ENCODE measurements at places on chromosomes 1 and 21. TPM values are rescaled to one million over a fixed set of nuclear protein-coding genes. Genes with fewer than 3 reads are reported as not detected.

- DNase-seq: no peak
Measured at GRCh38 chr1:61459345-61459744, 265.6 kb downstream of the TM2D1 start.

DNA sequence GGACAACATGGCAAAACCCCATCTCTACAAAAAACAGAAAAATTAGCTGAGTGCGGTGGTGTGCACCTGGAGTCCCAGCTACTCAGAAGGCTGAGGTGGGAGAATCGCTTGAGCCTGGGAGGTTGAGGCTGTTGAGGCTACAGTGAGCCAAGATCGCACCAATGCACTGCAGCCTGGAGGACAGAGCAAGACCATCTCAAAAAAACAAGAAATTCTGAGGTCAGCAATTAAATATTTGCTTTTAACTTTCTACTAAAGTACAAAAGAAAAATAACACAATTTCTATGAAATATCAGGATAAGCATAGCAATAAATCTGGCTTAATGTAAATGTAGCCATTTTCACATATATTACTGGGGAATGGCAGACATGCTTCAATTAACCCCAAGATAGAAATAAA is 9.9 kb downstream of the PPP1R15B start:
- DNase-seq: no peak

DNA sequence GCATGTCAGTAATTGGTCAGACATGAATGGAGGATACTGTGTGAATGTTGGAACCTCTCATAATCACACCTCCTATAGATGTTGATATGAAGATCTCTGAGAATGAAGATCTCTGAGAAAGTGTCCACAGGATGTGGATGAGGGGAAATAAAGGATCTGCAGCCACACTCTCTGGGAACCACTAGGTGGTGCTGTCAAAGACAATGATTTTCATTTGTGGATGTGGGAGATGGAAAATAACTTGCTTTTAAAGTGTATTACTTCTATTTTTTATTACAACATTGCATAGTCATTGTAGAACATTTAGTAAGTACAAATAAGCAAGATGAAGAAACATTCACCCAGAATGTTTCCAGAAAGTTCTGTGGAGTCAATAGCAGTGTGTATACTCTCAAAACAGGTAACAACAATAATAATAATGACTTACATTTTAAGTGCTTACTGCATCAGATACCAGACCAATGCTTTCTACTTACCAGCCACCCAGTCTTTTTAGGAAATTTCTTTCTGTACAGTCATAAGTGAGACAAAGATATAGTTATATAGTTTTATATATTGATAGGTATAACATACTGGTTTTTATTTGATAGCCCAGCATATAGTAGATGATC is 128.2 kb downstream of the ATG4C start:
- DNase-seq: no peak

DNA sequence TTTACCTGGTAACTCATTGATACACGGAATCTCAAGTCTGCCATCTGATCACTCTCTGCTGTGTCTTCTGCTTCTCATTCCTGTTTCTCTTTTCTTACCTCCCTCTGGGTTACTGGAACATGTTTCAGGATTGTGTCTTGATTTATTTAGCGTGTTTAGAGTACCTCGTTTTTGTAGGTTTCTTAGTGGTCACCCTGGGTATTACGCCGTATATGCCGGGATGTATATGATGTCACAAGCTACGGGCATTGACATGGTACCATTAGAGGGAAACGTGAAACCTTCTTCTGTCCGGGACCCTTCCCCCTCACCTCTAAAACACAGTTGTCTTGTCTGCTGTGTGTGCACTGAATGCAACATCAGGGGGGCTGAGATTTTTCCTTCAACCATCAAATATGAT is 2.8 kb downstream of the ACTRT2 start:
- DNase-seq: no peak

DNA sequence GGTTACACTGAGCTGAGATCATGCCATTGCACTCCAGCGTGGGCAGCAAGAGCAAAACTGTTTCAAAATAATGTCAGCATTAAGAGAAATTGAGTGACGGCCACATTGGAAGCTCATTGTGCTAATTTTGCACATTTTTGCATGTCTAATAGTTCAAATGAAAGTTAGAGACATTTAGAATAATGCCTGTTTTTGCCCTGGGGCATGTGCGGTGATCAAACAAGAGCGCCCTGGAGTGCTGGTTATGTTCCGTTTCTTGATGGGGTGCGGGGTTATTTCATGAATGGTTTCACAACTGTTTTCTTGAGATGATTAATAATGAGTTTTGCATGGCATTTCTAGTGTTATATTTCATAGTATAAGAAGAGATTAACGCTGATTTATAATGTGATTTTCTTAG is 13.1 kb downstream of the OR2T11 start:
- DNase-seq: no peak

DNA sequence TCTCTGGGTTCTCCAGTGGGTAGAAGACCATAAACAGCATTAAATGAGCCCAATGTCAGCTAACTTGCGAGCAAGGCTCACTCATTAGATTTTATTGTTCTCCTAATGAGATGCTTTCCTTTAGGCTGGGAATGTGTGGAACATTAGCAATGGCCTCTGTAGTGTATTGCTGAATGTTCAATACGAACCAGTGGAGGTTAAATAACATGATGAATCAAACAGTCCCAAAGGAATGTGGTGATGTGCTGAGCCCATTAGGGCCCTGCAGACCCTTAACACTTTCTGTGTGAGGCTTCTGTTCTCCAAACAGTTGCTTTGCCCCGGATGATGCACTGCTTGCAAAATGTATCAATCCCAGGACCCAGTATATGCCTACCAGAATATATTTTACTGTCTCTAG is 225.5 kb downstream of the ATG4C start:
- no peak for DNase-seq

DNA sequence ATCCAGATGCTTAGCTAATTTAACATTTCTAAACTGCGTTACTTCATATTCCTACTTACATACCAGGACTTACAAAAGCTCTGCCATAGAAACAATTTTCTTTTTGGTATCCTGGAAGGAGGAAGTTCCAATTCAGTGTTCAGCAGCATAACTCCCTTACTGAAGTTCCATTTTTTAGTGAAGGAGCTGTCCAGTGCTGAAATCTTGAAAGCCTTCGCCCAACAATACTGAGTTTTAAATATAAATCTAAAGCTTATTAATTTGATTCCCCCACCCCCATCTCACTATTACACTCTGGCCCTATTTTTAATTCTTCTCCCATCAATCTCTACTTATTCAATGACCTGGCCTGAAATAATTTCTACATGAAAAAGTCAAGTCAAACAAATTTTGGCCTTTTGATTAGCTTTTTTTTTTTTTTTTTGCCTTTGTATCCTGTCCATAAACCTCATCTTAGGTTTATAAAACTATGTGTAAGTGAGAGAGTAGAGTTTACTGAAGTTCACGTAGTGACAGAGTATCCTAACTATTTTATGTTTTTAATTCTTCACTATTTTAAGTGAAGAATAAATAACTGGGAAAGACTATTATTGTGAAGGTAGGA is 323.0 kb upstream of the PLD5 start:
- DNase-seq: no peak

- no peak for DNase-seq
Measured at GRCh38 chr1:172005856-172006255, 164.6 kb downstream of the DNM3 start.

DNA sequence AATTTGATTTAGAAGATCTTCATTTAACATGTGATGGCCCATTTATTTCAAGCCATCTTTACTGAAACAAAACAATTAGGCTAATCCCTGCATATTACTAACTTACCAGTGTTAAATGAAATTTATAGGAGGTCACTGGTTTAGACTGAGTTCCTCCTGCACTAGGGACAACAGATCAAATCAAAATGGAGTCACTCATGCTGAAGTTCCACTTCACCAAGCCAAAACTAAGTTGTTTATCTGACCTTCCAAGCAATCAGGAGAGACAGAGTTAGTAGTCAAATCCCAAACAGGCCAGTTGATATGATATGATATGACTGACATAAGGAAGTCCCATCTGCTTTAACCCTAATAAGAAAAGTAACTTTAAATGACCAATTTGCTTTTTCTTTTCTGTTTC is 4.8 kb downstream of the LYST start:
- DNase-seq: no peak

DNA sequence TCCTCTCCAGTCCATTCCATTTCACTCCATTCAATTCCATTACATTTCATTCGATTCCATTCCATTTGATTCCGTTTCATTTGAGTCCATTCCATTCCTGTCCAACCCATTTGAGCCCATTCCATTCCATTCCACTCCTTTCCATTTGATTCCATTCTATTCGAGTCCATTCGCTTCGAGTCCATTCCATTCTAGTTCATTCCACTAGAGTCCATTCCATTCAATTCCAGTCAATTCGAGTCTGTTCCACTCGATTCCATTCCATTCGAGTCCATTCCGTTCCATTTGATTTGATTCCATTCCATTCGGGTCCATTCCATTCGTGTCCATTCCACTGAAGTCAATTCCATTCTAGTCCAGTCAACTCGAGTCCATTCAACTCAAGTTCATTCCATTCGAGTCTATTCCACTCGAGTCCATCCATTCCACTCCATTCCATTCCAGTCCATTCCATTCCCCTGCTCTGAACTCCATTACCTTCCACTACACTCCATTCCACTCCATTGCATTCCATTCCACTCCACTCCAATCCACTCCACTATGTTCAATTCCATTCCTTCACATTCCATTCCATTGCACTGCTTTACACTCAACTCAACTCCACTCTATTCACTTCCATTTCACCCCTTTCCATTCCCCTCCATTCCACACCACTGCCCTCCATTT is 2569.4 kb upstream of the TPTE start:
- DNase-seq: no peak

- DNase-seq: no peak
Measured at GRCh38 chr1:26861889-26862378, 1.0 kb upstream of the SFN start.

GRCh38 chr1:231357831-231358354 is 19.8 kb downstream of the SPRTN start:
- peak; percentile 13 for DNase-seq

GRCh38 chr1:185786524-185786923 is 52.3 kb downstream of the HMCN1 start:
- no peak for DNase-seq

GRCh38 chr1:186091222-186091720 is 283.8 kb downstream of the TPR start:
- DNase-seq: no peak

DNA sequence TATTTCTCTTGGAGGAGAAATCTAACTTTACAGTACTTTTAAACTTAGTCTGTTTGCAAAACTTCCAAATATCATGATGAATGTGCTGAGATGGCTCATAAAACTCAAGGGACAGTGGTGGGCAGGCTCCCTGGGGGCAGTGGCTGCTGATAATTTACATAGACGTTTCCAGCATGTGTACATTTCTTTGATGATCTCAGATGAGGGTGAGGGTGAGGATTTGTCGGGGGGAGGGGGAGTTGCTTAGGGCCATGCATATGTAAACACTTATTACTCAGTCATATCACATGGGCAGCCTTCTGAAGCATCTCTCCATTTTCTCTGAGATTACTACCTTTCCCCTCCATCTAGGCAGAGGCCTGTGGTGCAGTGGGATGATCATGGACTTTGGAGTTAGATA is 152.9 kb upstream of the HMGB4 start:
- DNase-seq: no peak

GRCh38 chr1:38541223-38541622 is 318.3 kb downstream of the RRAGC start:
- no peak for DNase-seq

DNA sequence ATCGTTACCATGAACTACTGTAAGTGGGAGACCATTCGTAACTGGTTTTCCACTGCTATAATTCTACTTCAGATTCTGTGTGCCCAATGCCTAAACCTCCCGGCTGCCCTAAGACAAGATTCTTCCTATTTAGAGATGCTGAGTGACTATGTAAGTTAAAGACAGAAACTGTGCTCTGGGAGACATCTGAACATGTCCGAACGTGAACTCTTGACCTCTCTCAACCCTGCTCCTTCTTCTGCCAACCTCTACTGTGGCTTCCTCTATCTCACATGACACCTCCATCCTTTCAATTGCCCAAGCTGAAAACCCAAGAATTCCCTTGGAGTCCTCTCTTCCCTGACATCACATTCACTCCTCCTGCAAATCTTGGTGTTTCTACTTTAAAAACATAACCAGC is 182.9 kb downstream of the AKT3 start:
- no peak for DNase-seq

DNA sequence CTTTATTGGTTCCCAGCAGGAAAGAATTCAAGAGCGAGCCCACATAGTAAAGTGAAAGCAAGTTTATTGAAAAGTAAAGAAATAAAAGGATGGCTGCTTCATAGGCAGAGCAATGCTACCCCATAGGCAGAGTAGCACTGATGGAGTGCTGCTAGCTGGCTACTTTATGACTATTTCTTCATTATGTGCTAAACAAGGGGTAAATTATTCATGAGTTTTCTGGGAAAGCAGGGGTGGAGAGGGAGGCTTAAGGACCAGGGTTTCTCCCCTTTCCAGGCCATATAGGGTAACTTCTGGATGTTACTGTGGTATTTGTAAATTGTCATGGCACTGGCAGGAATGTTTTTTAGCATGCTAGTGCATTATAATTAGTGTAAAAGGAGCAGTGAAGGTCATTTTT is 1271.4 kb downstream of the KCNT2 start:
- no peak for DNase-seq

DNA sequence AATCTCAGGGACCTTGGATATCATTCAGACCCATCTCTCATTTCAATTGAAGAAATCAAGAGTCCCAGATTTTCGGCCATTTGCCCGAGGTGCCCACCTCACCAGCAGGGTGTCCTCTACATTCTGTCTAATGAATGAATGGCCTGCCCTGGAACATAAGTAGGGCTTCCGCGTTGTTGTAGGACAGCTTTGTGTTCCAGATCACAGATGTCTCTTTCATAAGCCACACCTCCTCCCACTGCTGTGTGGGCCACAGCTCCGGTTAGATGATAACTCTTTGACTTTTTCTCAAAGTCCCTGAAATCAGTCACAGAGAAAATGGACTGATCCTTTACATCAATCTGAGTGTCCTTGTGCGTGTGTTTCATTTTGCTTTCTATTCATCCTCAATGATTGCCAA is 144.4 kb downstream of the RGS7 start:
- DNase-seq: no peak

DNA sequence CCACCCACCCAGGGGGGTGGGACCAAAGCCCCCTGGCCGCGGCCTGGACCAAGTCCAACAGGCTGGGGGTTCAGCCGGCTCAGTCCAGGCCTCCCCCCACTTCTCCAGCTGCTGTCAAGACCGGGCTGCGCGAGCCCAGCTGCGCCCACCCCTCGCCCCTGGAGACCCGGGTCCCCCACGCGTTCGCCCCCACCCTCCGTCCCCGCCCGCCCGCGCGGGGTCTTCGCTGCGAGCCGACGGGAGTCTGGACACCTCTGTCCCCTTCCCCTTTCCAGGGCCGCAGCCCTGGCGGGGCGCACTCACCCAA is 253 bp downstream of the RAP1GAP start:
- no peak for DNase-seq

The AQP10 gene
- total RNA-seq: not detected

The GNAT2 gene
- 1.1 TPM for total RNA-seq

The GNG4 gene
- total RNA-seq: 1.4 TPM

The SLAMF9 gene
- not detected for total RNA-seq

The RBP7 gene
- total RNA-seq: not detected

The TFF2 gene
- total RNA-seq: not detected

The KRTAP13-2 gene
- not detected for total RNA-seq

The KRTAP20-3 gene
- not detected for total RNA-seq

The A3GALT2 gene
- not detected for total RNA-seq

The CFHR3 gene
- total RNA-seq: not detected

The TMEM82 gene
- total RNA-seq: not detected
